Gastroesophageal sphincter (tissue), 4 donors: ENCODE measurements at places on chromosomes 1 and 21. TPM values are rescaled to one million over a fixed set of nuclear protein-coding genes. Genes with fewer than 3 reads are reported as not detected.

The CLDN19 gene
- total RNA-seq, result not detected

The DIO1 gene
- total RNA-seq, result not detected

The RHD gene
- not detected for total RNA-seq

The KCNK1 gene
- total RNA-seq, result 3.6 TPM

The AIRE gene
- not detected for total RNA-seq

The FAM78B gene
- 0.82 TPM for total RNA-seq

The LCA5L gene
- total RNA-seq, result 1.3 TPM

The CD34 gene
- 38.9 TPM for total RNA-seq

The PDE4B gene
- 7.3 TPM for total RNA-seq

The HTR6 gene
- total RNA-seq, result not detected

The SERPINC1 gene
- not detected for total RNA-seq

The PIGV gene
- total RNA-seq, result 14.1 TPM

The KCNAB2 gene
- total RNA-seq, result 10.9 TPM

The ASCL5 gene
- total RNA-seq, result not detected

The G0S2 gene
- total RNA-seq, result 13.2 TPM

The MTARC1 gene
- total RNA-seq, result 8.1 TPM

The OR2L3 gene
- total RNA-seq, result not detected

The EEIG2 gene
- total RNA-seq, result 13.0 TPM

The RABIF gene
- 7.0 TPM for total RNA-seq

The ARMH1 gene
- total RNA-seq, result 0.66 TPM

The IQCC gene
- 0.69 TPM for total RNA-seq

The DNAJC11 gene
- 51.7 TPM for total RNA-seq

The RGS8 gene
- not detected for total RNA-seq

The IGSF21 gene
- 3.5 TPM for total RNA-seq
